Smooth muscle cell of the brain vasculature (primary cell): ENCODE measurements at places on chromosomes 11 and 22.

DNA sequence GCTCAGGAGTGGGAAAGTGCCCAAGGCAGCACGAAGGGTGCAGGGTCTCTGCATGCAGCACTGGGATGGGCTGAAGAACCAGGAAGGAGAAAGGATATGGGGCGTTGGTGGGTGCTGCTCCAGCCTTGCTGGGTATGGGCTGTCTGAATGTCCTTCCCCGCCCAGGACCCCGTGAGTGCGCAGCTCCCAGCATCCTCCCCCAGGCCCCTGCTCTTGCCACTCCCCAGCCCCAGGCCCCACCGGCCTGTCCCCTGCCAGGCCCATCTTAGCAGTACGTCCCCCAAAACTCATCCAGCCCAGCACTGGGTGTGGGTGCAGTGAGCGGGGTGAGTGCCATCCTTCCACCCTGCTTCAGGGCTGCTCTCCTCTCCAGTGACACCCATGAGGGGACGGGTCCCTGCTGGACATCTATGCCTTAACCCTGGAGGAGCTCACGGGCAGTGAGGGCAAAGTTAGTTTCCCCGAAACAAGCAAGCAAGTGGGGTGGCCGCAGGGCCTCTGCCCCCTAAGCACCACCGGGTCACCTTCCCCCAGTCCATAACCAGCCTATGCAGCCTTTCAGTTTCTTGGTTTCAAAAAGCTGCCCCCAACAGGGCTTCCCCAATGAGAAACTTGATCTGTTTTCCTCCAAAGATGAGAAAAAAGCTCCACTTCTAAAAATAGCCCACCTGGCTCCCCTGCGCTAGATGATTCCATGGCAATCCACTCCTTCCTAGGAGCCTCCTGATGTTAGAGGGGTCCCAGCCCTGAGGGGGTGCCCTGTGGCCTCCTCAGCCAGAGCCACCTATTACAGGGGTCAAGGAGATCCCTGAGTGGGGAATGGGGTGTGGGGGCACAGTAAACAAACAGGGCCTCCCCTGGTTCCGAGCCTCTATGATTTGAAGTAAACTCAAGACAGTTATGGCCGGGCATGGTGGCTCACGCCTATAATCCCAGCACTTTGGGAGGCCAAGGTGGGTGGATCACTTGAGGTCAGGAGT, 103.8 kb downstream of the MORC2 start:
- DNase-seq: no peak

DNA sequence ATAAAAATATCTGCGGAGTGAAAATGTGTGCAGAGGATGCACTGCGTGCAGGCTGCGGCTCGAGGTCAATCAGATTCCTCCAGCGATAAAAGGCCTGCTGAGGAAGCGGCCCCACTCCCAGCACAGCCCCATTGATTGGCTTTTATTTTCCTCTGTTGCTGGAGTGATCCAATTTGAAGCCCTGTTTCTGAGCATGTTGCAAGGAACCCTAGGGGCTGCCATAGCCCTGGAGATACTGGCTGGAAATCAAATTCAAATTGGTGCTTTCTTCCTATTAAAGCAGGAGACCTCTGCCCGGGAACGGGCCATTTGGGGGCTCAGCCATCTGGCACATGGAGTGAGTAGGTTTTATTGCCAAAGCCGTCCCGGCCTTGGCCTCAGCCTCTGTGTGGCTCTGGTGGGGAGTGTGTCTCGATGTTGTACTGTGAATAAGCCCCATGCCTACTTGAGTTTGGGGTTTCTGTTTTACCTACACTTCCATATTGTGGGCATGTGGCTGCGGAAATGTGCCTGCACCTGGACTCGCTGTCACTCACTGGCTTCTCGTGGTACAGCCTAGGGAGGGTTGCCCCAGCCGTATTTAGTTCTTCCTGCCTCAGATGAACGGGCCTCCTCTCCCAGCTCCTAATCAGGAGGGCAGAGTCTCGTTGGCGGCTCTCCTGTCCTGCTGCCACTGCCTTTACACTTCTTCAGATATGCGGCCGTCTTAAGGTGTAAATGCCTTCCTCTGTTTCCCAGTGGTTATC, 25.6 kb downstream of the PARVB start:
- DNase-seq: no peak

- no peak for DNase-seq
These were observed at the start of gene KIAA0930 for GRCh38 chr22:45240810-45241631. KIAA0930 (minus strand) TSS chr22:45240894; CDS start chr22:45240703, 191 bp downstream.

DNA sequence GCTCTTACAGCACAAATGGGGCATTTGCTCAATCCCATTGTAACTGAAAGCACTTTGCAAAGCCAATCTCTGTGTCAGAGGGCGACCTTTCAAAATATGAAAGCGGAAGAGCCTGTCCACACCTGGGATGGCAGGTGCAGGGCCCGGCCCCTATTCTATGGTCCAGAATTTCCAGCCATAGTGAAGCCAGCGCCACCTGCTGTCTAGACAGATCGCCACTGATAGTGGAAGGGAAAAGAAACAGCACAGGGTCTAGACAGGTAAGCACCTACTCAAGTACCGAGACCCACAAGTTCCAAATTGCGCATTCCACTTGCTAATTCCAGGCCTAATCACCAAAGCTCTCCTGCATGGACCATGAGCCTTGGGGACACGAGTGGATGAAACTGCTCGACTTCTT, 141.4 kb downstream of the NTM start:
- no peak for DNase-seq

- DNase-seq: no peak
These were observed 999.6 kb downstream of the BRD1 start for GRCh38 chr22:48827904-48828555.

DNA sequence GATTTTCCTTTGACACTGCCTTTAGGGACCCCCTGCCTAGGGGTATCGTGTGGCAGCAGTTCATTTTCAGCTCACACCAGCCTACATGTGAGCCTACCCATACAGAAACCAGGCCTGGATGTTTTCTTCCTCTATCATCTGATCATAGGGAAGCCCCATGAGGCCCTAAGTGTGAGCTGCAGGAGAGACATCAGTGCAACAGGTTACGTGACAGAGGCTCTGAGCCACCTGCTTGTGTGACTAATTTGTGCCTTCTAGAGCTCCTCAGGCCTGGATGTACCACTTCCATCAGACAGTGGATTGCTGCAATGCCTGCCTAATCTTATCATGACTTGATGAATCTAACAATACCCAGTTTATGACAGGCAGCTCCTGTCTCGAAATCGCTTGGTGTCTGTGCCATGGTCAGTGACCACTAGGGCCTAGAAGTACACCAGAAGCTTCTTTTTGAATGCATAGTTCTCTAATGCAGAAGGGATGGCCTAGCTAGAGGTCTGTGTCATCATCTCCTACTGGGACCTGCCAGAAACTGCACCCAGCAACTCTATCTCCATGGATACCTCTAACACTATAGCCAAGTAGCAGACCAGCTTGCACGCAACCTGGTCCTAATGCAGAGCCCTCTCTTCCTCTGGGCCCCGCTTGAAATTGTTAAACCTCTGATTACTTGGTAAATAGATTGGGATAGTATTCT, 109.7 kb upstream of the CLPB start:
- DNase-seq: no peak

GRCh38 chr22:48504519-48505140, 1323.0 kb downstream of the BRD1 start:
- DNase-seq: no peak

DNA sequence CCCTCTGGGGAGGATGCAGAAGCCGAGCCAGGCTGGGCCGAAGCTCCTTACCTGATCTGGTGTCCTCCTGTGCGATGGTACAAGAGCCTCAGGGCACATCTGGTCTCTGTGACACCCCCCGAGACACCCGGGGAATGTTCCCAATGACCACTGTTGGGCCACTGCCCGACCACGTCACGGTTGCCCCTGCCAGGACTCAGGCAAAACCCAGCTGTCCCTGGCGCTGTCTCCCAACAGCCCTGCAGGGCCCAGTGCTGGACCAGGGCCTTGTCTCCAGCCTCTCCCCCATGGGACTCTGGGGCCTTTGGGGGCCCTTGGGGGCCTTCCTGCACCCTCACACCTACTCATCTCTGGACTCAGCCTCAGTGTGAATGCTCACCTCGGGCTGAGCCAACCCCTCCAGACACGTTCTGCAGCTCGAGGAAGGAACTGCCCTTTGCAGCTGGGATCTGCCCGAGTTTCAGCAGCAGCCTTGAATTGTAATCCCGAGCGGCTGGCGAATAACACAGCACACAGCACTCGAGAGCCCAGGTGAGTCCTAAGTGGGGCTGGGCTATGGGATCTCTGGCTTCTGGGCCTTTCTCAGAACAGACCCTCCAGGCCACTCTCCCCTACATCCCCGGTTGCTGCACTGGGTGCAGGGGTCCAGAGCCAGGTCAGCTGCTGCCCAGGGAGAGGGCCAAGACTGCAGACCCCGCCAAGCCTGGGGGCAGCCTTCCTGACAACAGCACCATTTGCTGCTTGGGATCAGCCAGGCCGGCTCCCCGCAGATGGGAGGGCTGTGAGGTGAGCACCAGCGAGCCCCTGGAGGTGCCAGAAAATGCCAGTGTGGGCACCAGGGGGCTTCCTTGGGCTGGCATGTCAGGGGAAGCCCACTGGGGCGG, 39.8 kb downstream of the RTN4R start:
- DNase-seq: no peak

GRCh38 chr11:63212742-63213141, 30.7 kb downstream of the SLC22A25 start:
- no peak for DNase-seq

- peak; percentile 46 for DNase-seq
These were observed 50.4 kb downstream of the ANO1 start for GRCh38 chr11:70128435-70128906.

- DNase-seq: no peak
These were observed 179.2 kb upstream of the MTMR2 start for GRCh38 chr11:96103102-96103501.

DNA sequence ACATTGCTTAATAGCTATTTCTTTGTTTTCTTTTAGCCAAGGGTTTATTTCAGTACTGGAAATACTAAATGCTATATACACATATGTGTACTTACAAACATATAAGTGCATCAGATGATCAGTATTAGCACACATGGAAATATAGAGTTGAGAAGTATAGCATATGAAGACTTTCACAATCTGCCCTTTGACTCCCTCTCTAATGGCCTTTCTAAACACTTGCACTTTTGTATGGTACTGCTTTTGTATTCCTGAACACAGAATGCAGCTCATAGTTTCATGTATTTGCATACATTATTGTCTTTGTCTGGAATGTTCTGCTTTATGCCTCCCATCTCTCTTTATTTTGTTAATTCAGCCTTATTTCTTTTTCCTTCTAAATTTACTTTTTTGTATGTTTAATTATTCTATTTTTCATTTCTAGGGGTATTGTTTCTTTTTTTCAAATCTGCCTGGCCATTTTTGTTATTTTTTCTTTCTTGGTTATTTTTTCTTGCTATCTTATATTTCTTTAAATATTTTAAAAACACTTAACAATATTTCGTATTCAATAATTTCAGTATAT, 28.8 kb downstream of the ACER3 start:
- no peak for DNase-seq

GRCh38 chr11:29518389-29519174, 498.2 kb downstream of the KCNA4 start:
- no peak for DNase-seq

DNA sequence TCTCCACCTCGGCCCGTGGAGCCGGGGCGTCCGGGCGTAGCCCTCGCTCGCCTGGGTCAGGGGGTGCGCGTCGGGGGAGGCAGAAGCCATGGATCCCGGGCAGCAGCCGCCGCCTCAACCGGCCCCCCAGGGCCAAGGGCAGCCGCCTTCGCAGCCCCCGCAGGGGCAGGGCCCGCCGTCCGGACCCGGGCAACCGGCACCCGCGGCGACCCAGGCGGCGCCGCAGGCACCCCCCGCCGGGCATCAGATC, 439 bp downstream of the YAP1 start:
- no peak for DNase-seq

- no peak for DNase-seq
These were observed 14.7 kb downstream of the ABTB2 start for GRCh38 chr11:34343153-34343552.

DNA sequence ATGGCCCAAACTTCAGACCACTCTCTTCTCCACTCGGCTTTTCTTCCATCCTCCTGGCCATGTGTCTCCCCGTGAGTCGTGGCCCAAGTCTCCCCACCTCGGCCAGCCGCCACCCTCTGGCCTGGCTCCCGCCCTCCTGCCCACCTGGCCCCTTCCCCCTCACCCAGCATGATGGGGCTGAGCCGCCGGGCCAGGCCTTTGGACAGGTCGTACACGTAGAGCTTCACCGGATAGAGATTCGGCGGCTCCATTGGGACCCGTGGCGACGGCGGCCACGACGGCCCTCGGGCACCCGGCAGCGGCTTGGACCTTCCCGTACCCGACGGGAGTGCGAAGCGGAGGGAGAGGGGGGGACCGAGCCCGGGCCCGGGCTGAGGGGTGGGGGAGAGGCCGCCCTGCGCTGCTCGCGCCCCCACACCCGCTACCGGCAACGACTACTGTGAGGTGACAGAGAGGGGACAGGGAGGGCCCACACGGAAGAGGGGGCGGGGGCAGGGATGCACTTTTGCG, at the start of gene DESI1:
DESI1 (minus strand) TSS at position 455 of the 510 bp plus-strand sequence; CDS start at position 251, 204 bp downstream.
- DNase-seq: no peak

GRCh38 chr11:88813233-88813915, 252.4 kb downstream of the GRM5 start:
- DNase-seq: no peak

DNA sequence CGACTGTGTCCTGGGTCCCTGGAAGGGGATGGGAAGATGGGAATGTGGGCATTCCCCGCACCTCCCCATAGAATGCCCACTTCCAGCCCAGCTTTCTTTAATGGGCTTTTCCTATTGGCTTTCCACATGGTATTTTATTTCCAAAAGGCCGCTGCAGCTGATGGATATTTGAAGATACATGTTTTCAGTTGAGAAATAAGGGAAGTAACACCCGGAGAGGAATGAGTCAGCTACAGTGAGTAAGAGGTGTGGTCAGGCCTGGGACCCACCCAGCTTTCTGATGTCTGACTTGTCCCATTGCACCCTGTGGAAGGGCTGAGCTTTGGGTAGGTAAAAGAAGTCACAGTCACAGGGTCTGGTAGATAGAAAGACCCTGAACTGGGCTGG, 476.9 kb downstream of the MIAT start:
- DNase-seq: peak; percentile 20

DNA sequence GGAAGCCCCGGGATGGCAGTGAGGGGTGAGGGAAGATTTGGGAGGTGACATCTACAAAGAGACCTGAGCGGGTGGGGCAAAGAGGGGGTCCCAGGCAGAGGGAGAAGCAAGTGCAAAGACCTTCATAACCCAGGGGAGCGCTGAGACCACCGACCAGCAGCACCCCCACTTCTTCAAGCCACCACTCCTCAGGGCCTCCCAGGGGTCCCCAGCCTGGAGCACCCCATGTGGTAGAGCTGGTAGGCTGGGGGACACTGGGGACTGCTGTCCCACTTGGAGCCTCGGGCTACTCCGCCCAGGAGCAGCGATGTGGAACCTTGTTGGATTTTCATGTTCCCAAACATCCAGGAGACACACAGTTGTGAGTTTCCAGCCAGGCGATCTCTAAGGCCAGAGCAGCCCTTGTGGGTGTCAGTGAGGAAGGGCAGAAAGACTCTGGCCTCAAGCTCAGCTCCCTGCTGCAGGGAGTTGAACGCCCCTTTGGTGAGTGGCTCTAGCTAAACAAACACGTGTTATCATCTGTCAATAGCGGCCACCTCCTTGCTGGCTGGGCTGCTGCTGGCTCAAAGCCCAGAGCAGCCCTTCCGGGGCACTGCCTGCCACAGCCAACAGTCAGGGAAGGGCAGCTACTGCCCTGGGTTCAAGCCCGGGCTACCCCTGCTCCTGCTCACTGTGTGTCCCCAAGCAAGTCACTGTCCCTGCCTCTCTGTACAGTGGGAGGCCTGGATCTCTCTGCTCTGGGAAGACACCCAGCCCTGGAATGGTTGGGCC, 25.7 kb upstream of the CHKA start:
- no peak for DNase-seq

- DNase-seq: no peak
These were observed 23.0 kb downstream of the FDX1 start for GRCh38 chr11:110452720-110453119.
